ENCODE measurements at places on chromosomes 2 and 18.

DNA sequence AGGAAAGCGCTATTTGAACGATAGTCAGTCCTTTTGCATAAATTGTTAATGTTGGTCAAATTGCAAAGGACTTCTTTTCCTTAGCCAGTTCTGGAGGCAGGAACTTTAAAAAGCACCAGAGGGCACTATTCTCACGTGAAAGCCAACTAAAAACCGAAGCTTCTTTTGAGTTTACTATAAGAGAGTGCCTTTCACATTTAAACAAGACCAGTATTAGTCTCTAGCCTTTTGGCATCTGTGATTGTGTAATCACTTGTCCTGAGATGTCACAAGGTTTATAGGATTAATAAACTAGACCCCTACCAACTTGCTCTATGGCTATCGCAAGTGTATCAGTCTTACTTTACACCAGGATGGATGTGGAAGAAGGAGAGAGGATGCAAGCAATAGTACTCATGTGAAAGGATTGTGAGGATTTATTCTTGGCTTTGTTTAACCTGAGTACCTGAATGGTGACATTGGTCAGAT, 14.4 kb upstream of the STAT4 start:
- DNase-seq, result no peak

- no peak for DNase-seq
Measured at GRCh38 chr2:95314598-95314963, 17.4 kb downstream of the KCNIP3 start.

GRCh38 chr2:204065566-204065965, 129.0 kb downstream of the ICOS start:
- DNase-seq, result no peak

GRCh38 chr2:207184768-207185167, 19.0 kb upstream of the KLF7 start:
- DNase-seq, result no peak

DNA sequence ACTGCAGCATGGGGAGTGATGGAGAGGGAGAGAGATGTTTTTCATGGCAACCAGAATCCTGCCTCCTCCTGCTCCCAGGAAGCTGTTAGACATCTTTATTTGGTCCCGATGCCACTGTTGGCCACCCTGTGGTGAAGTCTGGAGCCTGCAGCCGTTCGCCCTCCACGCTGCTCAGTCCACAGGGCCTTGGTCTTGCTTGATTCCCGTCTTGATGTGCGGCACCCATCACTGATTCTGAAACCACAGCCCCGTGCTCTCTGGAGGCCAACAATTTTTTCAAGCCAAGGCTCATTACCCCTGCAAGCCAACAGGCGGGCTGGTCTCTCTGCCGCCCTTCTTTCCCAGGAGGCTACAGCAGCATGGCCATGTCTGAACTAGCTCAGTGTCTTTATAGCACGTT, 24.5 kb downstream of the SIGLEC15 start:
- DNase-seq, result no peak

All from mucosa of descending colon (tissue), 3 donors.